Vagina (tissue), 2 donors: ENCODE measurements at places on chromosomes 3 and 15. TPM values are rescaled to one million over a fixed set of nuclear protein-coding genes. Genes with fewer than 3 reads are reported as not detected.

SPCS1 gene
- total RNA-seq, result 68.5 TPM

ABCC5 gene
- total RNA-seq, result 67.5 TPM

GRCh38 chr15:72970933-72971760, 81.1 kb upstream of the NEO1 start:
- DNase-seq, result no peak

DNA sequence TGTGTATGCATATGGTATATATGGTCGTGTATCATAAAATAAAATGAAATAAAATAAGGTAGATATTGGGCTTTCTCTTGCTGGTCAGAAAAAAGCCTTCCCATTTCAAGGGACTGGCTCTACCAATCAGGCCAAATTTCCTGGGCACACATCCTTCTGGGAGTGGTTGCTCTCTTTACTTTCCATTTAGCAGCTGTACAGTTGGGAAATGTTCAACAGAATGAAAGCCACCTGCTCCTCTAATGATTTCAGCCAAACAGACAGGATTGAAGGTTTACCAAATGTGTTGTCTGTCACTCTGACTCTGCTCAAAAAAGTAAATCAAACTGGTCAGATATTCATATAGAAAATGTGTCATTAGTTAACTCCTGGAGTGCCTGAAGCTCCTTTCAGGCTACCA, 380.4 kb downstream of the ROBO2 start:
- DNase-seq, result no peak

- DNase-seq, result no peak
Observed at GRCh38 chr3:60325610-60326170, 925.6 kb downstream of the FHIT start.

DNA sequence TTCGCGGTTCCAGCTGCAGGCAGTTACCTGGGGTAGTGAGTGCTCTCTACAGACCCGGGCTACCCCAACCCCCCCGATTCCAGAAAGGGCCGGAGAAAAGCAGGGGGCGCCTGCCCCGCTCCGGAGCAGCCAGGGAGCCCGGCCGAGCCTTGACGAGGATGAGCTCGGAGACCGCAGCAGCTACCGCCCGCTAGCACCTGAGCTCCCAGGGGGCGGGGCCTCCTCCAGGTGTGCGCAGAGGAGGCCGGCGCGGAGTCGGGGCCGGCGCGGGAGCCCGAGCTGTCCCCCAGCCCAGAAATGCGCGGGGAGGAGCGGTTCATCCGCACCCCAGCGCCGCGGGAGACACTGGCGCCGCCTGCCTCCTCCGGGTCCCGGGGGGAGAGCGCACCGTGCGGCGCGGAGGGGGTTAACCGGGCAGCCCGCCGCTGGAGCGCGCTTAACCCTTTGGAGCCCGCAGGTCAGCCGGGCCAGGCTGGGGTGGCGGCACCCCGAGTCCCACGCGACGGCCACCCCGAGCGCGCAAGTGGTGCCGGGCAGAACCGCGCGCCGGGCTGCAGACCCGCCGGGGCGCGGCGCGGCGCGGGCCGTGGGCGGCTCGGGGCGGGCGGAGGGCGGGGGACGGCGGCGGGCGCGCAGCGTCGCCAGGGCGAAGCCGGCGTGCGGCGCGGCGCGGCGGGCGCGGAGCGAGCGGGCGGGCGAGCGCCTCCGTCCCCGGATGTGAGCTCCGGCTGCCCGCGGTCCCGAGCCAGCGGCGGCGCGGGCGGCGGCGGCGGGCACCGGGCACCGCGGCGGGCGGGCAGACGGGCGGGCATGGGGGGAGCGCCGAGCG, at the start of gene CACNA1D:
TSS of gene CACNA1D (plus strand) at position 649 of the 829 bp plus-strand sequence. CDS start 556 bp downstream, outside the sequence.
- no peak for DNase-seq

DNA sequence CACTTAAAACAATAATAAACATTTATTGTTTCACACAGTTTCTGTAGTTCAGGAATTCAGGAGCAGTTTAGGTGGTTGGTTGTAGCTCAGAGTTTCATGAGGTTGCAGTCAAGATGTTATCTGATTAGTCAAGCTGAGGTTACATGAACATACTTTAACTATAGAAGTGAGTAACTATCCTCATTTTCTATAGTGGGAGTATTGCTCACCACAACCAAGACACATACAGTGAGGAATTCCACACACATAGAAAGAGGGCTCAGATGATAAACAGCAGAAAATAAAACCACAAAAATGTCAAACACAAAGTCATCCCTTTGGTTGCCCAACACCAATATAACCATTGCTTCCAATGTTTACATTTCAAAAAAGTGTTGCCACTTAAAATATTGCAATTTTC, 13.6 kb downstream of the SCN11A start:
- DNase-seq, result no peak
